Karpas-422 (cell line): ENCODE measurements at places on chromosomes 16 and 17. TPM values are rescaled to one million over a fixed set of nuclear protein-coding genes. Genes with fewer than 3 reads are reported as not detected.

- no peak overlapping the region for H3K27ac ChIP-seq
- DNase-seq, result no peak
- H3K27me3 ChIP-seq, result no peaks in the 10 kb centered on the region
- H3K36me3 ChIP-seq, result no peaks in the 10 kb centered on the region
- H3K4me1 ChIP-seq, result no peaks in the 10 kb centered on the region
These were observed 27.5 kb downstream of the GOSR2 start for GRCh38 chr17:46950342-46950996.

- H3K27me3 ChIP-seq, result no peaks in the 10 kb centered on the region
- H3K4me3 ChIP-seq, result no peak overlapping the region
- H3K36me3 ChIP-seq, result no peaks in the 10 kb centered on the region
- peaks cover 4% of the 10 kb centered on the region; the same call in 1 of the 2 replicates for H3K4me1 ChIP-seq
These were observed 27.5 kb downstream of the EPN2 start for GRCh38 chr17:19264681-19265080.

GRCh38 chr17:49365667-49366066, 3.6 kb upstream of the ZNF652 start:
- no peak overlapping the region for H3K4me3 ChIP-seq
- peaks cover 18% of the 10 kb centered on the region for H3K4me1 ChIP-seq
- no peak overlapping the region for H3K27ac ChIP-seq

DNA sequence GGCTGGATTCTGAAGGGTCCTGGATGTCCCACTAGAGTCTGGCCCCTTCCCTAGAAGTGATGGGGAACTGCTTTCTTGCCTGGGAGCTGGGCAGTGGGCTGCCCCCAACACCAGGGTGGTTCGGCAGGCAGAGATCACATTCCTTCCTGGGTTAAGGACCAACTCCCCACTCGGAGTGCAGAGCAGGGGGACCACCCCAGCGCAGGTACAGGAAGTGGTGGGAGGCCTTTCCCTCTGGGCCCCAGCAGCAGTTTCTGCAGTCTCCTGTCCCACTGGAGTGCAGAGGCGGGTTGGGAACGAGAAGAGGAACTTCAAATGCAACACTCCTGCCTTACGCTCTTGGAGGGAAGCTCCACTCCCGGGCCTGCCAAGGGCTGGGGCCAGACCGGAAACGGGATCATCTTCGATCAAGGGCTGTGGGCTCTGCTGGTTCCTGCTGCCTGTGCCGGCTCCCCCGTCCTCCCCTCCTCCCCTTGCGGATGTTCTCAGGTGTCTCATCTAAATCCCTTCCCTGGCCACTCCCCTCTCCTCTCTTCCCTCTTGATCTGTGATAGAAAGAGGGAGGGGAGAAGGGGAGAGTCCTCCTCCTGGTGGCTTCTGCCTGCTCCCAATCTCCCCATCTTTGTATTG, 9.0 kb upstream of the NGFR start:
- H3K4me3 ChIP-seq, result no peak overlapping the region
- H3K27ac ChIP-seq, result no peak overlapping the region
- no peak for DNase-seq
- no peaks in the 10 kb centered on the region for H3K36me3 ChIP-seq
- H3K4me1 ChIP-seq, result no peaks in the 10 kb centered on the region

DNA sequence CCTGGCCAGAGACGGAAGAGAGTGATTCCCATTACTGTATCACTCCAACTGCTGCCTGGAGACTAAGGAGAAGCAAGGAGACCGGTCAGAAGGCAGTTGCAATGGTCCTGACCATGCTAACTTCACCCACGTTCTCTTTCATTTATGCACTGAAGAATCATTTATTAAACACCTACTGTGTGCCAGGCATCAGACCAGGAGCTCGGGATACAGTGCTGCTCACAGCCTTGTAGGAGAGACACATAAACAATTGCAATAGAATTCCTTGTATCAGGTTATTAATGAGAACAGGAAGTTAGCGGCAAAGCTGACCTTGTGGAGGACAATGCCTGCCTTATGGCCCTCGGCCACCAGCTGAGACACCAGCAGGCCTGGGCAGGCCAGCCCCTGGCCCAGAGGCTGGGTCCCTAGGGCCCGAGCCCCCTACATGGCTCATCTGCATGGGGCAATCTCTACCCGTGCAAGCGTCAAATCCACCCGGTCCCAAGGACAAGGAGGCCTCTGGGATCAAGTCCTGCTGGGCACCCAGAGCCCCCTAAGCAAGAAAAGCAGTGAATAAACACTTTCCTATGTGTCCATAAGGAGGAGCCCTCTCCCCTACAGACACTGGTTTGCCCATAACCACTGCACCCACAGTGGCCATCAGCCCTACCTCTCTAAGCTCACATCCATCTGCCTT, 8.6 kb upstream of the ENPP7 start:
- no peak overlapping the region for H3K27ac ChIP-seq
- H3K4me3 ChIP-seq, result no peak overlapping the region
- no peaks in the 10 kb centered on the region for H3K27me3 ChIP-seq
- DNase-seq, result peak; percentile 72
- H3K36me3 ChIP-seq, result no peaks in the 10 kb centered on the region
- H3K4me1 ChIP-seq, result no peaks in the 10 kb centered on the region

Gene BAIAP3
- 0.18 TPM in 1 of 2 replicates, not detected in the other for total RNA-seq

DNA sequence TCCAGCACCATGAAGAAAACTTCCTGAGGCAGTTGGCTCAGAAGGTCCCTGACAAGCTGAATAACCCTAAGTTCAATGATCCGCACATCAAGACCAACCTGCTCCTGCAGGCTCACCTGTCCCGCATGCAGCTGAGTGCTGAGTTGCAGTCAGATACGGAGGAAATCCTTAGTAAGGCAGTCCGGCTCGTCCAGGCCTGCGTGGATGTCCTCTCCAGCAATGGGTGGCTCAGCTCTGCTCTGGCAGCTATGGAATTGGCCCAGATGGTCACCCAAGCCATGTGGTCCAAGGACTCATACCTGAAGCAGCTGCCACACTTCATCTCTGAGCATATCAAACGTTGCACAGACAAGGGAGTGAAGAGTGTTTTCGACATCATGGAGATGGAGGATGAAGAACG, 88.4 kb upstream of the SMURF2 start:
- peaks cover 5% of the 10 kb centered on the region; the same call in 1 of the 2 replicates for H3K36me3 ChIP-seq
- H3K4me1 ChIP-seq, result no peaks in the 10 kb centered on the region
- H3K4me3 ChIP-seq, result no peak overlapping the region
- no peaks in the 10 kb centered on the region for H3K27me3 ChIP-seq
- DNase-seq, result no peak
- H3K27ac ChIP-seq, result no peak overlapping the region
